CD4-positive, alpha-beta T cell treated with Interleukin-2 at 100 ng/mL for 4 hours (primary cell): ENCODE measurements at places on chromosomes 3 and 15.

DNA sequence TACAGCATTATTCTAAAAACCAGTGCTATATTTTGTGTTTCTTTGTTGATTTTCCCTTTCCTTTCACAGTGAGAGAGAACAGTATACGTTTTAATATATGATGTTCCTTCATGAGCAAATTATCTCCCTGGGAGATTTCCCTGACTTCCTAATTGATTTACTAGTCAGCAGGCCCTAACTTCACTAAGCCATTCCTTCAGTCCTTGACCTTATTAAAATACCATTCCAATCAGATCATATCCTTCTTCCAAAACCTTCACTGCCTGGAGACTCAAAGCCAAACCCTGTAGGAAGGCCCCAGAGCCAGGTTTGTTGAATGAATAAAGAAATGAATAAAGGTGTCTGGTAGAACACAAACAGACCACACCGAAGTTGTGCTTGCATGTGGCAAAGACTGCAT lies 43.8 kb upstream of the ARHGEF3 start:
- DNase-seq, result no peak

- DNase-seq, result no peak
These were observed 666 bp downstream of the SNX33 start for GRCh38 chr15:75648156-75649000.

GRCh38 chr3:10779293-10779805 lies 36.7 kb upstream of the SLC6A11 start:
- DNase-seq, result no peak

- no peak for DNase-seq
These were observed 305.6 kb upstream of the LRRFIP2 start for GRCh38 chr3:37479981-37480380.

GRCh38 chr3:14377838-14378169 lies 24.6 kb upstream of the SLC6A6 start:
- DNase-seq, result peak; percentile 59

DNA sequence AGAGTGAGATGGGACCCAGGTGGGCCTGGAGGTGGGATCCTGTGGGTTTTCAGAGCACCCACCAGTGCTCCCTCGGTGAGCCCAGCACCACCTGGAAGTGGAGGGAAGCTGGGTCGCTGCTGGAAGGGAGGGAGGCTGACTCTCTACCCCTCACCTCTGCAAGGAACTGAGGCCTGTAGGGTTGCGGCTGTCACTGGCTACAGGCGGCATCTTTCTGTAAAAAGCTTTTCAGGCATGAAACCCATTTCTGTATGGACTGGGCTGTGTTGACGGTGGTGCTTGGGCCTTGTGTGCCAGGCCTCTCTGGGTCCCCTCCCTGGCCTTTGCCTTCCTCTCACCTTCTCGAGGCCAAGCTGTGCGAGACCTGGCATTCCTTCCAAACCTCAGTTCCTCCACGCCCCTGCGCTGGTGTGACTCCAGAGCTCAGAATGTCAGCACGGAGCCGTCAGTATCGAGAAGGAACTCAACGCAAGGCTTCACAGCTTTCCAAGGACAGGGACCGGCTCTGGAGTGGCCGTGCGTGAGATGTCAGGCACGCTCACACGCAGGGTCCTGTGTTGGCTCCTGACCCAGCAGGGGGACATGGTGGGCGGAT lies 16.6 kb downstream of the ABTB1 start:
- DNase-seq, result no peak

- DNase-seq, result no peak
These were observed 18.3 kb downstream of the LRRC49 start for GRCh38 chr15:70910958-70911357.

DNA sequence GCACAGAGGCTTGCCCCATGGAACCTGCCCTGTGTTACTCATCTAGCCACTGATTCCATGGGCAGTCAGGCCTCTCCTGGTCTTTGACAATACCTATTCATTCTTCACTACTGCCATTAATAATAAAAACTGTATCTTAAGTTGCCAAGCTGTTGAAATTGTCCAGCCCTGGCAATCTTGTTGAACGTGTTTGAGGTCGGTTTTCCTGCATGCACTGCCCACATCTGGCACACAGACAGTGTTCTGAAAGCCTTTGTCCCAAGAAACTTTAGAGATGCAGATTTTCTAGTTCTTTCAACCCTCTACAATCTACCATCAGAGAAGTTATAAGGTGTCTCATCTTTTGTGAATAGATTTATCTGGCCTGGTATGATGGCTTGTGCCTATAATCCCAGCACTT lies 567.2 kb upstream of the NECTIN3 start:
- no peak for DNase-seq

DNA sequence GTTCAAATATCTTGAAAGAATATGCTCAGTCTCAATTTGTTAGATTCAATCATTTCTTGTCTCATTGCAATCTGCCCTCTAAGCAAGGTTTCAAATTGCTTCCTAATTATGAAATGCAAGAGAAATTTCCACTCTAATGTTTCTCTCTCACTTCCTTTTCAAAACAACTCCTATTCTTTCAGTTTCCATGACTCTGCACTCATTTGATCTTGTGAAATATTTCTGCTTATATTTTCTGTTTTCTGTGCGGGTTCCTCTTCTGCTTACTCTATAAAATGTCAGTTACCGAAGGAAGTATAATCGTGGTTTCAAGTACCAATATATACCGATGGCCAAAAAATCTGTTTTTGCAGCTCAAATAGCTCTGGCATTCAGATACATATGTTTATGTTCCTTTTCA lies 521.9 kb upstream of the NAALADL2 start:
- no peak for DNase-seq

- no peak for DNase-seq
These were observed 2.8 kb upstream of the UCN2 start for GRCh38 chr3:48566401-48566760.

- DNase-seq, result peak; percentile 55
These were observed 22.9 kb downstream of the RAB8B start for GRCh38 chr15:63212050-63213004.

DNA sequence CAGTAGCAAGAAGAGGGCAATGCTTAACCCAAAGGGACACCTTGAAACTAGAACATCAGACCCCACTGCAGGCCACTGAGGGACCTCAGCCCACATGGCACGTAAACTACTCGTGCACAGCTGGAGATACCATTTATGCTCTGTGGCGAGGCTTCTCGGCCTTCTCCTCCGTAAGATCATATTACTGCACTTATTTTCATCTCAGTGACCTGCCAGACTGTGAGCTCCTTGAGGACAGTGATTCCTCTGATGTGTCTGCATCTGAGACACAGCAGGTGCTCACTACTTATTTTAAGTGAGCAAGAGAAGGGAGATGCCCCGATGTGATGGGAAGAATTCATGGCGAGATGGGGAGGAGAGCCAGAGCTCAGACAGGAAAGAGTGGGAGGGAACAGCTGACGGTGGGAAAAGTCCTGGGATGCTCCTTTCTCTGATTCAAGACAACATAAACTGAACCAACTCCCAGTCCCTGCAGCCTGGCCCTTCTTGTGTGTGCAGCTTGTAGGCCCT lies 137.6 kb downstream of the RPLP1 start:
- DNase-seq, result no peak

DNA sequence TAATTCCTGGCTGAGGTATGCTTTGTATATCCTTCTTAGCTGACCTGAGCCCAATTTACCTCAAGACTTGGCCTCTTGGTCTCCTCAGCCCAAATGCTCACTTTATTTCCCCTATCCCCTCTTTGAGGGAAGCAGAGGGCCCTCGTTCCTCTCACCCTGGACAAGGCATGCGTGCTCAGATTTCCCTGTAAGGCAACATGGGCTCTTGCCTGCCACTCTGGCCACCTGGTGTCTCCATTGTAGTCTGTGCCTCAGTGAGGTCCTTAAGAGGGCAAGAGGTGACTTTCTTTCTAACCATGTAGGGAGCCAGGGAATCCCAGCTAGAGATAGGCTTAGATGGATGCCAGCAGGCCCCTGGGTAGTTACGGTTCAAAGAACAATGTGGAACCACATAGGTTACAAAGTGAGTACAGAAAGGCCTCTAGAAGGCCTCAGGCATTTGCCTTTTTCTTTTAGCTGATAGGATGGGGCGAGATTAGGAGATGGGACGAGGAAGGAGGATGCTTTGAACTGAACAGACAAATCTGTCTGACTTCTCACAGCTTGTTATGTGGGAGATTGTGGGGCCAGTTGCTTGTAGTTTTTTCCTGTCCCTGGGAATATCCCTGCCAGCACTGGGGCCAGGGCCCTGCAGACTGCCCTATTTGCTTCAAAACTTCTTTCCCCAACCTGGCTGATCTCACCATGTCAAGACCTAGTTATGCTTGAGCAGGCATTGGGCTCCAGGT lies 1.1 kb upstream of the INTS14 start:
- no peak for DNase-seq

- no peak for DNase-seq
These were observed 9.1 kb upstream of the AVEN start for GRCh38 chr15:34047893-34048775.

DNA sequence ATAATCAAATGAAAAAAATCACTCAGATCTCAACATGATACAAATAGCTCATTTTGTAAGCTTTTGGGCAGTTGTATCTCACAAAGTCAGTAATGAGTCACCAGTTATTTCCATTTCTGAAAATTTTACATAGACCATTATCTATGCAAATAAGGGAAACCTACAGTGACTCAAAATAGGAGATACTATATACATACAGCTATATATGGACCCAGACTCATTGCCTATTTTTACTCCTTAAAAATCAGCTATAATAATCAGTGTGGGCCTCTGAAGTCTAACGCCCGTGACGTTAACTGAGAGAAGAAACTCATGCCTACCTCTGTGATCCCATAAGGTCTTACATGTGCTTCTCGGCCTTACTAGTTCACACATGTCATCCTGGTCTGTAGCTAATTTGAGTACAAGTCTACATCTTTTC lies 31.6 kb downstream of the LRIG1 start:
- DNase-seq, result no peak

DNA sequence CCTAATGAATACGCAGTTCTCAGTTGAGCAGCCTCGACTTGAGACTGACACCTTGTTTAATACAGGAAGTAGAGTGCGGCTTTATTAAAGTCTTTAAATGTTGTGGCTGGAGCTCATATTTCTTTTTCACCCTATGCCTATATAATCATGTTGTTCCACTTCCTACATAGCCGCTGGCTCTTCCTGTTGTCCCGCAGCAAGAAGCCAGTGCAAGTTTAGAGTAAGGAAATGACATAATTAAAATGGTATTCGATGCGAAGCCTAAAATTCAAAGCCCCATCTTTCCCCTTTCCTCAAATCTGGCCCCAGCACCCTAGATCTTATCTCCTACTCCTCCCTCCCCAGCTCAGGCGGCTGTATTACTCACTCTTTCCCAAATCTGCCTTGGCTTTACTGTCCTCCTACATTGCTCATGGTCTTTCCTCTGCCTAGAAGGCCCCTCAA lies 7.5 kb upstream of the PHLDB2 start:
- no peak for DNase-seq

- no peak for DNase-seq
These were observed 26.1 kb upstream of the MGA start for GRCh38 chr15:41634072-41634626.

GRCh38 chr3:193857996-193858395 lies 265.0 kb downstream of the OPA1 start:
- no peak for DNase-seq

DNA sequence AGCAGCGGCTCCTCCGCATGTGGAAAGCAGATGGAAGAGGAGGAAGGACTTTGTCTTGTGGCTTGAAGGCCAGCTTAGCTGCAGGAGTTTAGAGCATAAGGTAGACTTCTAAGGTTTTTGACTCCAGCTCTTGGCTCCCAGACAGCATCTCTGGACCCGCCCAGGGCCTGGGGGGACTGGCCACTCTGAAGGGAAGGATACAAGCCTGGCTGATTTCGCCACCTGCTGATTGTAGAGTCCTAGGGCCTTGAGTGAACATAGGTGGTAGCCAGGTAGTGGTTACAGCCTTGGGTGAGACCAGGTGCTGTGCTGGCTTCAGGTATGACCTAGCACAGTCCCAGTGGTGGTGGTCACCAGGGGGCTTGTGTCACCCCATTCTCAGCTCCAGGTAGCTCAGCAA lies 48.4 kb upstream of the RPL35A start:
- DNase-seq, result no peak

DNA sequence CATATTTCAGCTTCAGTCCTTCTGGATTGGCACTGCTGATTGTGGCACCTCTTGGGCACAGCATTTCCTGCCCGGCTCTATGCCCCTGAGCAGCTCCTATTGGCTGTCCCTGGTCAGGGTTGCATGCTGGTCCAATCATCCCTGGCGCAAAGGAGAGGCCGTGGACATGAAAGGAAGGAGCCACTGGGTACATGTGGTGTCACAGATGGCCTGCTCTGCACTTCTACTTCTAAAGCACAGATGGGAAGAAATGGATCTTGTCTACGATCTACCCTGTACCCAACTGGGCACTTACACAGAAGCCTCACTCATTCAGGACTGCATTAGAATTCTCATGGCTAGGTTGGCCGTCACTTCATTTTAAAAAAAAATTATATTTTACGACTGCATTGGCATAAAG lies 232.5 kb downstream of the SHQ1 start:
- no peak for DNase-seq

- no peak for DNase-seq
These were observed 67.1 kb downstream of the ADAMTSL3 start for GRCh38 chr15:83721031-83721430.

DNA sequence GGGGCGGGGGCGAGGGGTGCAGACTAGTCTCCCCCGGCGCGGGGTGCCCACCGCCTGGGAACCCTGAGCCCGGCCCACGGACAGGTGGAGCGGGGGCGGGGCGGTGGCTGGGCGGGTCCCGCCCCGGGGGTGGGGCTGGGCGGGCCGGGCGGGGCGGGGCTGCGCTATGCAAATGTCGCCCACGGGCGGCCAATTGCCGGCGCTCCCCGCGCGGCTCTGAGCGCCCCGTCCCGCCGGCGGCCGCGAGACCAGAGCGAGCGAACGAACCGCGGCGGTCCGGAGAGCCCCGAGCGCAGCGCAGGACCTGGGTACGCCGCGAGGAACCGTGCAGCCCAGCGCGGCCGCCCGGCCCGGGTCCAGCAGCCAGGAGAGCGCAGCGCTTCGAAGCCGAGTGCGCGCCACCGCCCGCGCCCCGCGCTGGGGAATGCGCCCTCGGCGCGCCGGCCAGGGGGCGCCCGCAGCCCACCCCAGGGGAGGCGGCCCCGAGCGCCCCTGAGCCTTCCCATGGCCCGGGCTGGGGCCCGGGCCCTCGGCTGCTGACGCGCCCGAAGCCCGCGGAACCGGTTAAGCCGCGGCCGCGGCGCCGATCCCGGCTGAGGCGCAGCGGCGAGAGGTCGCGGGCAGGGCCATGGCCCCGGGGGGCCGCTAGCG lies at the start of gene SEMA3F:
SEMA3F (plus strand) TSS at position 485 of the 651 bp plus-strand sequence. CDS start 4,299 bp downstream, outside the sequence.
- peak; percentile 56 for DNase-seq

GRCh38 chr3:13080591-13080990 lies 7.4 kb upstream of the IQSEC1 start:
- no peak for DNase-seq

DNA sequence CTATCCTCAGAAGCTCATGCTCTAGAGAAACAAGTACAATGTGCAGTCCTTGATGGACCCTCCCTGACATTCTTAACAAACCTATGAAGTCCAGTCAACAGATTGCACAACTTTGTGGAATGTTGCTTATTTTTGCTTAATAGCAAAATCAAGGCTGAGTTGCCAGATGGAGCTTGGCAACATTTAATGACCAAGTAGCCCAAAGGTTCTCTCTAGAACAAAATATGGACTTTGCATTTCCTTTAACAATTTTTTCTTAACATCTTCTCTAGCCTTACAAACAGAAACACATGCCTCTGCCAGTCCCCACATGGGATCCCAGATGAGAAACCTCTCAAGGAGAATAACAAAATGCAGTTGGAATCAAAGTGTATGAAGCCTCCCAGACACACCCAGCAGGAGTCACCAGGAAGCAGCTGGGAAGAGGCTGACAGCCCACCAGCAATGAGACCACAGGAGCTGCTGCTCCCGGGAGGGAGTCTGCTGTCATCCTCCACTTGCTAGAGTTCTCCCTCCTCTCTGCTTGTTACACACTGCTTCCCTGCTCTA lies 422.5 kb upstream of the CDIN1 start:
- DNase-seq, result no peak
